ENCODE measurements at places on chromosomes 13 and 19.
A peak's percentile ranks its signal among the peaks of the same experiment; 100 is the strongest.

GRCh38 chr13:110520431-110521295 is 40.9 kb downstream of the RAB20 start:
- no peak for DNase-seq

- DNase-seq = no peak
These were observed 227.4 kb downstream of the DLEU7 start for GRCh38 chr13:50616101-50616500.

DNA sequence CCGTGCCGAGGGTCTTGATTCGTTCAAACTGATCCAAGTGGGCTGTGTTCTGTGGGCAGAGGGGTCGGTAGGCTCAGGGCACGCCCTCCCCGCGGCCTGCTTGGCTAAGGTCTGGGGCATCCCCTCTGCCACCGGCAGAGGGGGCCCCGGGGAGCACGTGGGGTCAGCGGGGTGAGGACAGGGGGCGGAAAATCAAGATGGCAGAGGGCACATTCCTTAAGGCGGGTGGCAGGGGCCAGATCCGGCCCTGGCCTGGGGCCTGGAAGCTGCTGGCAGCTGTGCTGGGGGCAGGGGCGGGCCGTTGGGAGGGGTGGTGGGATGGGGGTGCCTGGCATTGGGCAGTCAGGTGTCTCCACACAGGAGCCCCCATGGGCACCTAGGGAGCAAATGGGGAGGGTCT is 10.7 kb downstream of the PRKACA start:
- DNase-seq = no peak

- no peak for DNase-seq
These were observed 84.9 kb downstream of the PTPRS start for GRCh38 chr19:5255602-5256231.

GRCh38 chr13:24160458-24161009 is at the start of gene SPATA13:
SPATA13 (plus strand) TSS chr13:24160720; CDS start chr13:24222930, 62,210 bp downstream.
- peak; percentile 85 for DNase-seq

DNA sequence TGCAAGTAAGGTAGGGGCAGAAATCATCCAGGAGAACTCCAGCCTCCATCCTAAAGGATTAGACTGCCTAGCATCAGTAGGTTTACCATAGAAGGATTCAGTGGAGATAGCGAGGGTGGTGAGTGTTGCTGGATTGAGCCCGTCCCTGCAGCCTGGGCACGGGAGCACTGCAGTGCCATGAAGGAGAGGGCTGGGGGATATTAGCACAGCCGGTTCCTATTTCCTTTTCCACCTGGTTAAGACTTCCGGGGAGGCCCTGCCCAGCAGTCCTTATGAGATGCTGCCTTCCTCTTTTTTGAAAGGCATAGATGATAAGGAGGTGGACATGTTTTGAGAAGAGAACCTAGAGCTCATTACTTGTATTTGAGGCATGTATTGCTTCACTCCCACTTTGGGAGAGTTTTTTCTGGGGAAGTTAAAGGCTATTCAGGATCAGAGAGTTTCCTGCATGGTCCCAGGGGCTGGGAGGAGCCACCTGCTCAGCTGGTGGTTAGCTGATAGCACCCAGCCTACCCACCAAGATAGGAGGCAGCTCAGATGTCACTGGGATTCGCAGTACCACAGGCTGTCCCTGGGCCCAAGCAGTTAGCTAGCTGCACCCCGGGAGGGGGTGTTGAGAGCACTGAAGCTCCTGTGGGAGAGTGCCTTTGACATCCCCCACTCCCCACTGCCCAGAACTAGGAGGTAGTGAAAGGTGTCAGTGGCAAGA is 17.2 kb downstream of the ACTN4 start:
- no peak for DNase-seq

- no peak for DNase-seq
These were observed 8.3 kb downstream of the CAMSAP3 start for GRCh38 chr19:7603919-7604318.

DNA sequence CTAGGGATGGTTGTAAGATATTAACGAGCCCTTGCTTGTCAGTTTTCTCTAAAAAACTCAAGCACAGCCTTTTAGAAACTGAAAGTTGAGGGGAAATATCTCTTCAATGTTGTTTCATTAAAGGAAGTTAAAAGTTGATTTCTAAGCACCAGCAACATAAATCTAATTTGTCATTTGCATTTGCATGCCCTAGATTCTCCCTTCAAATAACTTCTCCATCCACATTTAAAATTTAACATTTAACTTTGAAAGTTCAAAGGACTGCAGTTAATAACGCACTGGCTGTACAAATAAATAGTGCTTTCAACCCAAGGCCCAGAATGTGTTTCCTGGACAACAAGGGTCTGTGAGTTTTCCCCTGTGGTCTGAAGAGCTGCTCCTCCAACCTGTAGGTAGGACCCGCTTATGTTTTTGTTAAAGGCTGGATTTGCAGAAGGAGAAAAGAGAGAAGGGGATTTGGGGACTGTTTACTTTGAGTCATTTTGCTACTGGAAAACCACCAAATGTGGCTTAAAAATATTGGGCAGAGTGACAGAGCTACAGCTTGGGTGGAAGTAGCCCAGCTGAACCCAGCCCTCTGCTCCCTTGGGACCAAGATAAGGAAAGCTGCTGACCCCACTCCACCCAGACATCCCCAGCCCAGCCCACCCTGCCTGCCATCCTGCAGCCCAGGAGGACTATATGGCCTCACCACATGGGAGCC is 39.8 kb downstream of the TNFRSF19 start:
- DNase-seq = no peak

DNA sequence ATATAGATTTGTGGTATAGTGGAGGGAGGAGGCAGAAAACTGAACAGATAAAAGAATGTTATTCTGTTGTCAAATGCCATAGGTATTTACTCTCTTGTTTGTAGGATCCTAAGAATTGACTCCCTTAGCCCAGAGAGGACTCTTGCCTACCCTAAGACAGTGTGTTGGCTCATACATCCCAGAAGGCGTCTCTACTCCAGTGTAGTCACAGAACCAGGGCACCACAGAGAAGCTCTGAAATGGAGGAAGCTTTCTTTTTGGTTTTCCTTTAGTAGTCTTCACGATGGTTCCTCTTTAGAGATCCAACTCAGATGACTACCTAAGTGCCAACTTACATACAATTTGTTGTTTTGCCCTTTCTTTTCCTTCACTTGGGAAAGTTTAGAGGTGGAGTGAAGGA is 14.0 kb downstream of the GPR183 start:
- DNase-seq = no peak

DNA sequence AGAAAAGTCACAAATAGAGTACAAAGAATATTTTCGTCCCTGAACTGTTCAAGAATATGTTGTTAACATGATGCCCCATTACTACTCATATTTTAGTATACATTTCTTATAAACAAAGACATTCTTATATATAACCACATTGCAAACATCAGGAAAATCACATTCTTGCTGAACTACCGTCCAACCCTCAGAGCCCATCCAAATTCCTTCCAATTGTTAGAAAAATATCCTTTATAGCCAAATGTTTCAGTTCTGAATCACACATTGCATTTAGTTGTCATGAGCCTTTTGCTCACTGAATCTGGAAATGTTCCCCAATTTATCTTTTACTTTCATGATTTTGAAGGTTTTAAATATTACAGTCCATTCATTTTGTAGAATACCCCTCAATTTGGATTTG is 467.8 kb upstream of the ARGLU1 start:
- DNase-seq = no peak

DNA sequence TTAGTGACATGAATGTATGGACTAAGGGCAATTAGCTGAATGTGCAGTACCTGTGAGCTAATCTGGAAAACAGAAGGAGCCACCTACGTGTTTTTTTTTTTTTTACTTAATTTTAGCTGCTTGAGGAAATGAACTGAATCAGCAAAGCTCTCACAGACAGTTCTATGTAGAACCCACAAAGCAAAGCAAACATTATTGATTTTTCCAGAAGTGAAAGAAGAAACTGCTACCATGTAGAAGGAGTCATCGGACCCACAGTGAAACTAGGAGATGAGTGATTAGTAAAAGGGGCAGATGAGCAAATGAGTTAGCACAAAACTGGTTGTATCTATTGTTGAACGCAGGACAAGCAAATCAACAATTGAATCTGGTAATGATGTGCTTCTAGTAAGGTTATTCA is 94.1 kb upstream of the SLC7A1 start:
- no peak for DNase-seq

- peak; percentile 66 for DNase-seq
These were observed 12.4 kb downstream of the PRKD2 start for GRCh38 chr19:46704379-46705076.

- DNase-seq = no peak
These were observed 1290.9 kb upstream of the ATXN8OS start for GRCh38 chr13:68816715-68817114.

- DNase-seq = no peak
These were observed at the start of gene NRTN for GRCh38 chr19:5804516-5805461. NRTN (plus strand) TSS chr19:5805067; CDS start chr19:5824166, 19,099 bp downstream.

DNA sequence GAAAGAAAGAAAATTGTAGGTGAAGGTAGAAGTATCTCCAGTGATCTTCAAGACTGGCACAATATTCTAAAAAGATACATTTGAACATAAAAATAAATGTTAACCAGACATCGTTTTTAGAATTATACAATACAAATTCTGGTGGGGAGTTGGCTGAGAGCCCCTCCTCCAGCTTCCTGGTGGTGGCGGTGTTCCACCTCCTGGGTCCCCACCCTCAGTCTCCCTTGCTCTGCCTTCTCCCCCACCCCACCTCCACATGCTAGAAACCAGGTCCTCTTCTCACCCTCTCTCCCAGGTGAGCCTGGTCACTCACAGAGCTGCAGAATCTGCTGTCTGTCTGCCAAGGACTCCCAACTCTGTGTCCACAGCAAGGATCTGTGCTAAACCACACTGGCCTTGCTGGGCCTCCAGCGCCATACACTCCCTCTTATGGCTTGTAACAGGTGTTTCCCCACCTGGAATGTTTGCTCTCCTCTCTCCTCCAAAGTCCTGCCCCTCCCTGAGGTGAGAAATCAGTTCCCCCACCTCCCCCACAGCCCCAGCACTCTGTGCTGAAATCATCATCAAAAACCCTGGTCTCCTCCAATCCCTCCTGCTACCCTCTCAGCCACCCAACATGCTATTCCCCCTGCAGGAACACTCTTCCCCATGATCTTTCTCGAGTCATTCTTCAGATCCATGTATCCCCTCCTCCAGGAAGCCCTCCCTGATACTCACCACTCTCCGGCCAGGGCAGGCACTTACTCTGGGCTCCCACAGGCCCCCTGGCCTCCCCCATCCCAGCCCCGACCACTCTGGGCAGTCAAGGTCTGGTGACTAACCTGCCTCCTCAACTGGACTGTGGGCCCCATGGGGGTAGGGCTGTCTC is 20.5 kb upstream of the CYP2S1 start:
- no peak for DNase-seq

DNA sequence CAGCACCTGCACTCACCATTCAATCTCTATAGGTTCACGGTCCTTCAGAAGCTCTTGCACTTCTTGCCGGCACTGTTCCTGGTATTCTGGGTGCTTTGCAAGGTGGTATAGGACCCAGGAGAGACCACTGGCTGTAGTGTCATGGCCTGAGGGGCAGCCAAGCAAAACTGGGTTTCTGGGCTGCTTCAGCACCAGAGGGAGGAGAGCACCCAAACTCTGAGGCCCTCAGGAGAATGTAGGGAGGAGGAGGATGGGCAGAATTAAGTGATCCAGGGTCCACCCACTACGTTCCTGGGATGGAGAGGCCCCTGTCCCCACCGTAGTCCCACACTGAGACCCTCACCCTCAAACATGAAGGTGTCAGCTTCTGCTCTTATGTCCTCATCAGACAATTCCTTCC is 12.3 kb downstream of the CYP4F11 start:
- DNase-seq = no peak

DNA sequence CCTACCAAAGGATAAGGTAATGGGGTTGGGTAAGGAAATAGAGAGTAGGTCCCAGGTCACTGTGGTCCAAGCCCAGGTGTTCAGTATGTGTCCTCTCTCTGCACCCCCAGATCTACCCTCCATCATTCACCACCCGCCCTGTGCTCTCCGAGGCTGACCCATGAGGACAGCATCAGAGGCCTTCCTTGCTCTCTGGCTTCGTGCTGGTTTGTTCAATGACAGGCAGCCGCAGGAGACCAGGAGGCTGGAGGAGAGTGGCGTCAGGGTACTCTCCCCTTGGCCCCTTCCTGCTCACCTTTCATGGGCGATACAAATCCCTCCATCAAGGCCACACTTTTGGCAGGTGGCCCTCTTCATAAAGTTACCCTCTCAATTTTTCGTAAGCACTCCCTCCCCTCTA is 1.7 kb downstream of the TUBA3C start:
- DNase-seq = no peak

GRCh38 chr19:32469795-32470194 is 64.2 kb downstream of the DPY19L3 start:
- DNase-seq = no peak

- no peak for DNase-seq
These were observed 44.3 kb downstream of the NDFIP2 start for GRCh38 chr13:79525064-79525857.

GRCh38 chr19:38203197-38203596 is 20.8 kb downstream of the DPF1 start:
- no peak for DNase-seq

DNA sequence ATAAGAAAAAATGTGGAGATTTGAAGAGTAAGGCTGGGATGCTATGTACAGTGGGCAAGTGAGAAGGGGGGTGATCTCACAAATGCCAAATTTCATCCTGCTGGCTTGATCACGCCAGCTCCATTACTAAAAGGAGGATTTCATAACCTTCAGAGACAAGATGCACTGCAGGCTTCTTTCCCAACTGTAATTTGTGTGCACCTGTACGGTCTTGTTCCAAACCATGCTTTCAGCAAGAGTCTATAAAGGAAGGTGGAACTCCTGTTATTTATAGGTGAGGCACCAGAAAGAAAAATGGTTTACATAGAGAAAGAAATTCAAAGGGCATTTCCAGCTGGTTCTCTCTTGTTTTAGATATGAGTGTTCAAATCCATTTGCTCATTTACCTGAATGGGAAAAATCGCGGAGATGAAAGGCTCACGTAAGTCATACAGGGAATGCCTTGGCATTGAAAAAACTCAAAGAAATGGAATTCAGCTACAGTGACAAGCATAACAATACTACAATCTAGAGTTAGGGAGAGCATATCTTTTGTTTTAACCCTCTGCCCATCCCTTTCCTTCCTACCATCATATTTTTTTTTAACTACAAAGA is 13.3 kb downstream of the EFNB2 start:
- no peak for DNase-seq

GRCh38 chr19:6161271-6161850 is 25.9 kb downstream of the ACSBG2 start:
- DNase-seq = peak; percentile 3

GRCh38 chr13:70339738-70340137 is 231.5 kb upstream of the KLHL1 start:
- DNase-seq = no peak

DNA sequence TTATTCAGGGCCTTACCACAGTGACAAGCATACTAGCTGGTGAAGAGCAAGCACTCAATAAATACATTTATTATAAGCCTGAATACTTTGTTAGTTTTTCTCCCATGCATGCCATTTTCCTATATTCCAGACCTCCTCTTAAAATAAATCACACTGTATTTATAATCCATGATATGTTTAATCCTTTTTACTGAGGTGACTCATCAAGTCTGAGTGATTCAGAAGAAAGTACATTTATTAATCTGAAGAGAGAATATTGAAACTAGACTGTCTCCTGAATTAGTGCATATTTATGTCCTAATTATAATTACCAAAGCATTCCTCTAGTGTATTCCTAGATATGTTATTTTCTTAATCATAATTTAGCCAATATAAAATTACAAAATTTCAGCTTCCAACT is 323.3 kb downstream of the NALCN start:
- DNase-seq = no peak

Measured in stimulated activated CD8-positive, alpha-beta memory T cell treated with anti-CD3 and anti-CD28 coated beads, Interleukin-4, amount 100 ng/mL, for 4 hours (primary cell).